ENCODE measurements at places on chromosomes 6 and 20. TPM values are rescaled to one million over a fixed set of nuclear protein-coding genes. Genes with fewer than 3 reads are reported as not detected.
A peak's percentile ranks its signal among the peaks of the same experiment; 100 is the strongest.

- no peak for DNase-seq
Measured at GRCh38 chr6:3337521-3338350, 79.0 kb downstream of the PSMG4 start.

Gene HAO1
- not detected for total RNA-seq

- DNase-seq: no peak
Measured at GRCh38 chr6:103870970-103871369, 988.7 kb downstream of the HACE1 start.

- no peak for DNase-seq
Measured at GRCh38 chr20:53652090-53652858, 58.6 kb upstream of the ZNF217 start.

Gene PPP1R16B
- total RNA-seq: 12.9 TPM

DNA sequence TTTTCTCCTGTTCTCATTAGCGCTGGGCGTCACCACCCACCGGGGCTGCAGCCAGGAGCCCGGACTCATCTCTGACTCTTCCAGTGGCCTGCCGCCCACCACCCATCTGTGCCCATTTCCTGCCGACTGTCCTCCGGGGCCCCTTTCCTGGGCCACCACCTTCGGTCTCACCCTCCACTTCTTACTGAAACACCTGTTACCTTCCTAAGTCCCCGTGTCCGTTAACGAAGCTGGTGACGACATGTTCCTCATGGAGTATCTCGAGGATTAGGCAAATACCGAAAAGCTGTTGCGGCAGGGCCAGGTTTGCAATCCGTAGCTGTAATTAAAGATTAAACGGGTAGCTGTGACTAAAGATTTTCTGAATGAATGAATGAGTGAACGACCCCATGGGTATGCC lies 80.2 kb downstream of the SRC start:
- DNase-seq: no peak

Gene CALHM4
- not detected for total RNA-seq

DNA sequence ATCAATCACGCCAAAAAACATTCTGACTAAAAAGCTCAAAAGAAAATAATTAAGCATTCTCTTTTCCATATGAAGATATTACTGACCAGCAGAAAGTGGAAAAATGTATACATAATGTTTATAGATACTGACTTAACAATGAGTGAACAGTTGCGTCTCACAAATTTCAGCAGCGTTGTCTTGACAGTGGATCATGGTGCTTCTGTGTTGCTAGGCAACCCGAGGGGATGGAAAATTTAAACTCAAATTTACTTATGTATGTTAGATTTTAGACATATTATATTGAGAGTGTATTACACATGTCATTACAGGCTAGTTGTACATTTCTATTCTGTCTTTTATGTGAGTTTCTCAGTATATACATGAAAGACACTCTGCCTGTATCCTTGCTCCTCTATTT lies 110.2 kb downstream of the LAMA2 start:
- no peak for DNase-seq

DNA sequence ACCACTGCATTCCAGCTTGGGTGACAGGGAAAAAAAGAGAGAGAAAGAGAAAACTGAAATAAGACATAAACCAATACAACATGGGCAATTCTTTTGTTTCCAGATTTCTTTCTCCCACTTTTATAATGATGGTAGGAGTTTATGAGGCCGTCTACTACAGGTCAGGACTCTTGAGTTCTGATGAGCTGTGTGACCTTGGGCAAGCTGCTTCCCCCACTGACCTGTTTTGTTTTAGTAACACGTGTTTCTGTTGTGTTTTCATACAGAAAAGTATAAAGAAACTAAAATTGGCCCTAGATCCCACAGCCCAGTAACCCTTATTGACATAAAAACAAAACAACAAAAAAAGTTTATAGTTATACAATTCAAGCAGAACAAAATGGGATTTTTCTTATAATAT lies 22.9 kb upstream of the AAR2 start:
- DNase-seq: no peak

GRCh38 chr20:45456632-45457031 lies 12.9 kb upstream of the WFDC2 start:
- DNase-seq: no peak

- DNase-seq: no peak
Measured at GRCh38 chr6:66948106-66948505, 1241.1 kb upstream of the EYS start.

DNA sequence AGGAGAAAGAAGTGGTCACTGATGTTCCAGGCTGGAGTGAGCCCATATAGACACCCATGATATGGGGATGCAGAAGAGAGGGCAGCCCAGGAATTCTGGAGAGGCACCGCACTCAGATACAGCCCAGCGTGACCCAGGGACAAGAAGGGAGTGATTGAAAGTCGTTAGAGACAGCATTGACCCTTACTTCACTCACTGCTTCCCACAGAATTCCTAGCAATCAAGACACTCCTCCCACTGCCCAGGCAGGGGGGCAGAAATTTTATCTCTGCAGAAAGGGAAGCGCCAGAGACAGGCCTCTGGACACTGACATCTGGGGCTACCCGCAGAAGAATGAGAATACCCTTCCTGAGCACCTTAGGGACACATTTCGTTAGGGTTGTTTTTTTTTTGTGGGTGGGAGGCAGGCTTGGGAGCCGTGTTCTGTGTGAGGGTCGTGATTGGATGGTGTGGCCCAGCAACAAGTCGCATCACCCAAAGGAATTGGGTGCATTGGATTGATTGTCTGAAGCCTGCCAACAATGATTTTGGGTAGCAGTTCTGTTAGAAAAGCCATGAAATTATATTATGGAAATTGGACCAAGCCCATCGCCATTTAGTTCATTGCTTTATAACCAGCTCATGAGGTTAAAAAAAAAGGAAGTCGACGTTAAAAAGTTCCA lies 45.9 kb upstream of the MAP3K4 start:
- no peak for DNase-seq

DNA sequence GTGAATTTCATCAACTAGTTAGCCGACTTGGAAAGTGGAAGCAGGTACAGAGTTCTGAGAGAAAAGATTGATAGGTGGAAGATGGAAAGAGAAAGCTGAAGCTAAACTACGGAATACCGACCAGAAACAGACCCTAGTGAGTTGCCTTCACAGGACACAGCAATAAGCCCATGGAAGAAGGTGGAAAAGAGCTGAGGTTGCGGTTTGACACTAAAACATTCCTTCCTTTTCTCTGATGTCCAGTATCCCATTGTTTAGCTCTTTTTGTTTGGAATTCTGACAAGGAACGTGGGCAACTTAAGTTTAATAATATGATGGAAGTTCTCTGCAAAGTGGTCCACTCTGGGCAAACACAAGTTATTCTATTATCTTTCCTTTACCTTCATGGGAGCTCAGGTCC lies 110.1 kb upstream of the ADTRP start:
- DNase-seq: no peak

GRCh38 chr6:11869672-11870340 lies 91.2 kb upstream of the ADTRP start:
- no peak for DNase-seq

- no peak for DNase-seq
Measured at GRCh38 chr6:82957171-82957867, 108.3 kb downstream of the UBE3D start.

- no peak for DNase-seq
Measured at GRCh38 chr6:161116554-161116953, 125.0 kb downstream of the MAP3K4 start.

Gene LY6G5C
- total RNA-seq: 3.1 TPM

GRCh38 chr6:110315869-110316398 lies 42.2 kb downstream of the METTL24 start:
- DNase-seq: no peak

Gene RFX6
- total RNA-seq: not detected

DNA sequence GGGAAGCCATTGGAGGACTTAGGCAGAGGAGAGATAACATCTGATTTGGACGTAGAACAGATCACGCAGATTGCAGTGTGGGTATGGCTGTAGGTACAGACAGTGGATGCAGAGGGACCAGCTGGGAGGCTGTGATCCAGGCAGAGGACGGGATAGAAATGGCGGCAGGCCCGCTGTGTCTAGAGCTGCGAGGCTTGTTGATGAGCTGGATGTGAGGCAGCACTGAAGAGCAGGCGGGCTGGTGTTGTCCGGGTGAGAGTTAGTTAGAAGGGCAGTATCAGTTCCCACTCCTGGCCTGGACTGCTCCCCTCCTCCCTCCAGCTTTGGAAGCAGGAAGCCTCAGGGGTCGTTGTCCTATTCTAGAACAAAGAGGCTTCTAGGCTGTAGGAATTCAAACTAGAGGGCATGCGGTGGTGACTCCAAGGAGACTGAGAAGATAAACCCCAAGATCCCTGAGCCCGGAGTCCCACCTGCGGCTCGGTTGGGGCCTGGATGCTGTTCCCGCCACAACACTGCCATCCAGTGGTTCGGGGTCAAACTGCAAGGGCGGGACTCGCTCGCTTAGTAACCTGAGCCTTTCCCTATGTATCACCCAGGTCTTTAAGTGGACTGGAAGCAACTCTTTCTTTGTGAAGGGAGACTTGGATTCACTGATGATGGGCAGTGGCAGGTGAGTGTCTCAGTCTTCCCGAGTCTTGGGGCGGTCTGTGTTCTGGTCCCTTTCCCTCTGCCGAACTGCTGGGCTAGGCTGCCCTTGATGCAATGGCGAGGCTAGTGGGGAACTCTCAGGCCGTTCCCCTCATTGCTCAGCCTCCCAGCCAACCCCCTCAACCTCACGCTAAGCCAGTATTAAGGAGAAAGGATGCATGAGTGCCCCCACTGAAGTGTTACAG lies 11.2 kb downstream of the TLDC2 start:
- peak; percentile 73 for DNase-seq

Gene PLN
- total RNA-seq: 0.47 TPM

DNA sequence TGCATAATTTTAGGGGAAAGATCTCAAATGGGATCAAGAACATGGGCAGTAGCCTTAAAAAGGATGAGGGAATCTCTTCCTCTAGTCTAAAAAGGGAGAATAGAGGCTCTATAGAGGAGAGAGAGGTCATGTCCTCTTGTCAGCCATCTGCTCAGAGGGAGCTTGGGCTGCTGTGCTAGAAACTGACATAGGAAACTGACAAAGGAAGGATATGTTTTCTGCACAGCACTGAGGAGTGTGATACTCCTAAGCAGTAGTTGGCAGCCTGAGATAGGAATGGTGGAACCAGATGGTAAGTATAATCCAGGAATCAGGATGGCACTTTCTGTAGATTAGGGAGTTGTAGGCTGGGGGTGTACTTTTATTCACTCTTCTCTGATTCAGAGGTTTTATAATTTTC lies 59.2 kb downstream of the PTPRA start:
- no peak for DNase-seq

Gene VNN1
- not detected for total RNA-seq

Gene MACROD2
- total RNA-seq: 60.4 TPM

DNA sequence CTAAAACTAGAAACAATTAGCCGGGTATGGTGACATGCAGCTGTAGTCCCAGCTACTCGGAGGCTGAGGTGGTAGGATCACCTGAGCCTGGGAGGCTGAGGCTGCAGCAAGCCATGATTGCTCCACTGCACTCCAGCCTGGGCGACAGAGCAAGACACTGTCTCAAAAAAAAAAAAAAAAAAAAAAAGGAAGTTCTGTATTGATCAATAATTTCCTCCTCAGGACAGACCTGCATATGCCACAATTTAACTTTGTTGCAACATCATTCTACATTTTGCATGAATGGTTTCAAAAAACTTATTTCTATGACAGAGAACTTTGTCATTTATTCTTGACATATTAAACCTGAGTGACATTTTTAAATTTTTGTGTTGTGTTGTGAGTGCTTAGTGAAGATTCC lies 5.5 kb downstream of the DNAJC5 start:
- no peak for DNase-seq

GRCh38 chr6:130012728-130013127 lies 5.7 kb upstream of the L3MBTL3 start:
- DNase-seq: no peak

Gene ADAM33
- total RNA-seq: 3.6 TPM

DNA sequence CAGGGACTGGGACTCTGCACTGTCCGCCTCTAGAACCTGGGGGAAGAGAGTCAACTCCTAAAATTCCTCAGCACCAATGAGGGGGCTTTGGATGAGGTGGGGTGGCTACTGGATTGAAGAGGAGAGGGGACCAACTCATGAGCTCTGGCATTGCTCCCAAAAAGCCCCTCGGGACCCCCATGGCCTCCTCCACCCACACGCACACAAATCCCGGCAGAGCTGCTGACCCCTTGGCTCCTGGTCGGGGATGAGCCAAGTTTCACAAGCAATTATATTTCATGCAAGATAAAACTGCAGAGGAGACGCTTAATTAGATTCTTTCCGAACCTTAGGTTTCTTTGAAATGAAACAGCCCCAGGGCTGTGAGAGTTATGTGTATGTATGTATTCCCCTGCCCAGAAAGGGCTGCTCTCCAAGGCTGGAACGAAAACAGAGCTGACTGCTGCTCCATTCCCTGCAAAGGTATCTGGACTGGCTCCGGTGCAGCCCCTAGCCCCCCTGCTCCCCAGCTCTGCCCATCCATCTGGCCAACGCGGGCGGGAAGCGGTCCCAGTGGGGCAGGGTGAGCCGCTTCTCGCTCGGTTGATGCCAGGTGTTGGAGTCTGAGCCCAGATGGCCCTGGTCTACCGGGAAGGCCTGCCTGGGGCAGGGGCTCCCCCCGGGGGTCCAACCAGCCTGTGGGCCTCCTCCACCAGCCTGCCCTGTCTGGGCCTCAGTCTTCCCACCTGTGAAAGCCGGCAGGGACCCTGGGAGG lies 46.8 kb upstream of the STX16 start:
- no peak for DNase-seq

- no peak for DNase-seq
Measured at GRCh38 chr6:158661156-158661685, 11.4 kb downstream of the SYTL3 start.

GRCh38 chr6:27678469-27678868 lies 205.6 kb upstream of the ZNF184 start:
- DNase-seq: no peak

- no peak for DNase-seq
Measured at GRCh38 chr6:107698146-107698545, 126.0 kb downstream of the SCML4 start.

Gene RNF182
- total RNA-seq: 73.6 TPM

Gene PACSIN1
- 2.8 TPM for total RNA-seq

Gene MAPK13
- total RNA-seq: 3.0 TPM

DNA sequence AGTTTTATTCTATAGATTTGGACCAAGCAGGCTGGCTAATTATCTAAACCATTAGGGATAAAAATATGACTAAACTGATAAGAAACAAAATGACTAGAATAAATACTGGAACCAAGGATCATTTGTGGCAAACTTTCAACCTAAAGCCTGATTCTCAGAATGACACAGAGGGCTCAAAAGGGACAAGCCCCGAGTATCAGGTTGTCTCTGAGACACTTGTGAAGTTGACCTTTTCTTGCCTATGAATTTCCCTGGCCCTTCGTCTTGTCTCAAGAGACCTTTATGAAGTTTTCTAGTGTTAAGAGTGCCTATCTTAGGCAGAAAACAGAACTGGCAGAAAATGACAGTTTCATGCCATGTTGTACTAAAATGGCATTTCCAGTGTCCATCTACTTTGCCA lies 68.3 kb downstream of the IMPG1 start:
- DNase-seq: no peak

Gene LTA
- not detected for total RNA-seq

GRCh38 chr6:125361868-125362267 lies 60.1 kb upstream of the HDDC2 start:
- no peak for DNase-seq
